Sigmoid colon (tissue), 7 donors: ENCODE measurements at places on chromosomes 6 and 20.

DNA sequence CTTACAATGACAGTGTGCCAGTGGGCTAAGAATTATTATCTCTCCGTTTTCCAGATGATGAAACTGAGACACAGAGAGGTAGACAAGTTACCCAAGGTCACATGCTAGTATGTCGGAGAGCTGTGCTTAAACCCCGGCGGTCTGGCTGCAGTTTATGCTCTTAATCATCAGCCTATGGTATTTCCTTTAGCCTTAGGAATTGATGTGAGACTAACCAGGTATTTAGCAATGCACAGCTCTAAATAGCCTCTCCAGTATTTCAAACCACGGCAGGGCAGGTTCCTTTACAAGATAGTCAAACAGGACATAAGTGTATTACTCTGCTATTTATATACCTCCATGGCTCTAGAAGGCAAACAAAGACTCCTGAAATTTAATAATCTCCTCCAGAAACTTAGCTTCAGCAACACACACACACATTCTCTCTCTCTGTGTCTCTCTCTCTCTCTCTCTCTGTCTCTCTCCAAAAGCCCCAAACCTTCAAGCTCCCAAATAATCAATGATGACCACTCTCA lies 142.0 kb upstream of the ZNF217 start:
- DNase-seq: no peak

DNA sequence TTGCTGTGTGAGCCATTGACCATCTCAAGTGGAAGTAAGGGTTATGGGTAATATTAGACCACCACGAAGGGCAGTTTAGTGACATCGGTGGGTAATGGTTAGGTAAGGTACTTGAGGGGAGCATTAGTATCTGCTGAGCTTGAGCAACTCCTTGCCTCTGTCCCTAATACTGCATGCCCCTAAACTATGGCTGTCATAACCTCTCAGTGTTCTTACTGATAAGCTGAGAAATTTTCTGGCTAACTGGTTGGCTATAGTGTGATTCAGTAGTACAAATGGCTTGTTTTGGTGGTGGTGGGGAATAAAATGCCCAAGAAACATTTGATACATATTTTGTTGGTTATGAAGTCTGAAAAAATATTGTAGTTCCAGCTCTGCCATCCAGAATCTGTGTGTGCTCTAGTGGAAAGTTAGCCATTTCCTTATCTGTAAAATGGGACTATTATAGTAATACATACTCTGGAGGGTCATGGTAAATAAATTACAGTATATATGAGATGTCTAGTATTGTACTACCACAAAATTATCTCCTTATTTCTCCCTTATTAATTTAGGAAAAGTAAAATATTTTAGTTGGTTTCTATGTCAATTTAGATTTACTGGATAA lies 113.1 kb downstream of the NCOA3 start:
- no peak for DNase-seq

DNA sequence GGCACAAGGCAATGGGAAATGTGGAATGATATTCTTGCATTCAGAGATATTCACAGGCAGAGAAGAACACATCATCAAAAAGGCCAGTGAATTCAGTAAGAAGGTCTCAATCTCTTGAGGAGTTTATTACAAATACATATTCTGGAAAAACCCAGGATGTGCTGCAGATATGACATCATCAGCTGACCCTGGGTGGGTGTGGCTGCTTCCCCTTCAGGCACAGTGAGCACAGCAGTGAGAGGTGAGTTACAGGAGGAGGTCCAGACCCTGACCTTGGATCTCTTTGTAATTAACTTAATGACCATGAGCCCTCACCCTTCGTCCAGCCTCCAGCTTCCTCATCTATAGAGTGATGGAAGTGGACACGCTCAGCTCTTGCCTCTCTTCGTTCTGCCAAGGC lies 147.5 kb upstream of the SYNDIG1 start:
- no peak for DNase-seq

- DNase-seq: no peak
Measured at GRCh38 chr6:11755725-11756124, 22.9 kb downstream of the ADTRP start.

DNA sequence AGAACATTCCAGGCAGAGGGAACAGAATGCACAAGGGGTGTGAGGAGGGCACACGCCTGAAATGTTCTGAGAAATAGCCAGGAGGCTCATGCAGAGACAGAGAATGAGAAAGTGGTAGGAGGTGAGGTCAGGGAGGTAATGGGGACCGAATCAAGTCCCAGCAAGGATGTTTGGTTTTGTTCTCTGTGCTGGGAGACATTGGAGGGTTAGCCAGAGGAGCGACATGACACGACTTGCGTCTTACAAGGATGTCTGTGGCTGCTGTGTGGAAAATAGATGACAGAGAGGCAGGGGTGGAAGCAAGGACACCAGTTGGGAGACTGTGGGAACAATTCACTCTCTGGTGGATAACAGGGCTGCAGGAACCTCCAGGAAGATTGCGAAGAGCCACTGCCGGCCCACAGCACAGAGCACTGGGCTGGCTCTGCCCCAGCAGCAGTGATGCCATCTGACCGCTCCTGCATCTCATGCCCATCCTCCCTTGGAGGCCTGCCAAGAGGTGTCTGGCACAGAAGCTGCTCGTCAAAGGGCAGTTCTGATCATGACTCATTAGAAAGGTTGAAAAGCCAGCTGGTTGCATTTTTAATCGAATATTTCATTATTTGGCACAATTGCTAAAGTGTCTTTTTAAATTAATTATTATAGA lies 57.7 kb upstream of the CD83 start:
- DNase-seq: no peak
